HCEC 1CT (cell line): ENCODE measurements at places on chromosomes 16 and 17.
A peak's percentile ranks its signal among the peaks of the same experiment; 100 is the strongest.

DNA sequence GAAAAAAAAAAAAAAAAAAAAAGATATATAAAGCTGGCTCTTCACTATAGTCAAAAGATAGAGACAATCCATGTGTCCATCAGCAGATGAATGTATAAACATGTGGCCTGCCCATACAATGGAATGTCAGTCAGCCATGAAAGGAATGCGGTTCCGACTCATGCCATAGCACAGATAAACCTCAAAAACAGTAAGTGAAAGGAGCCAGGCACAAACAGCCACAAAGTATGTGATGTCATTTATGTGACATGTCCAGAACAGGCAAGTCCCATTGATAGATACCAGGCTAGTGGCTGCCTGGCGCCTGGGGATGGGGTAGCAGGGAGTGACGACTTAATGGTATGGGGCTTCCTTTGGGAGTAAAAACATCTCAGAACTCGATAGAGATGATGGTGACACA, 155.7 kb downstream of the CMIP start:
- peak; percentile 37 for DNase-seq

GRCh38 chr17:8806926-8807550, 7.9 kb upstream of the MFSD6L start:
- DNase-seq: no peak

- DNase-seq: no peak
Observed at GRCh38 chr16:28985211-28986041, 574 bp downstream of the LAT start.

GRCh38 chr17:63760771-63761539, 12.4 kb downstream of the CCDC47 start:
- no peak for DNase-seq

GRCh38 chr17:68556551-68556950, 44.3 kb downstream of the PRKAR1A start:
- no peak for DNase-seq

GRCh38 chr17:58741121-58741625, 14.5 kb upstream of the PPM1E start:
- peak; percentile 68 for DNase-seq

GRCh38 chr17:42458497-42459255, at the start of gene ATP6V0A1:
ATP6V0A1 (plus strand) TSS chr17:42458878; CDS start chr17:42460895, 2,017 bp downstream.
- DNase-seq: peak; percentile 79
